Cardiac muscle cell (in vitro differentiated cells and primary cell): ENCODE measurements at places on chromosomes 5 and 9. TPM values are rescaled to one million over a fixed set of nuclear protein-coding genes. Genes with fewer than 3 reads are reported as not detected.

SLC36A2 gene
- total RNA-seq = not detected in 2 replicates

ADGRD2 gene
- not detected in 2 replicates for total RNA-seq

C9orf85 gene
- total RNA-seq = 13.6 and 16.8 TPM in 2 replicates

IFNK gene
- total RNA-seq = not detected in 2 replicates

GRCh38 chr5:3612591-3613042 lies 17.0 kb downstream of the IRX1 start:
- no peak for DNase-seq

- DNase-seq = no peak
Observed at GRCh38 chr5:113434889-113435288, at the start of gene TSSK1B. Gene TSSK1B, minus strand, starts transcription at chr5:113434989. Its CDS starts 150 bp downstream, at chr5:113434839.

DNA sequence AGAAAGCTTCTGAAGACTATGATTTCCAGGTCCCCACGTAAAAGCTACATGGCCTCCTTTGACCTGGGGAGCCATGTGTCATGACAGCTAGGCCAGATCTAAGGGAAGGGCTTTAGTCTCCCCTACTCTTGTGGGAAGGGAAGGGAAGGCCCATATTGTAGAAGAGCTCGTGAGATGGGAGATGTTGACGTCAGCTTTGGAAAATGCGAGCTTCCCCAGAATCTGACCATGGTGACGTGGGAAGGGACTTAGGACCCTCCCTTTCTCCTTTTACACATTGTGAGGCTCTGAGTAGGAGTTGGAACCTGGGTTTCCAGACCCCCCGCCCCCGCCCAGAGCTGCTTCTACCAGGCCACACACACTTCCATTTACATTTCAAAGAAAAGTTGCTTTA lies 165.5 kb downstream of the SYK start:
- no peak for DNase-seq

DNA sequence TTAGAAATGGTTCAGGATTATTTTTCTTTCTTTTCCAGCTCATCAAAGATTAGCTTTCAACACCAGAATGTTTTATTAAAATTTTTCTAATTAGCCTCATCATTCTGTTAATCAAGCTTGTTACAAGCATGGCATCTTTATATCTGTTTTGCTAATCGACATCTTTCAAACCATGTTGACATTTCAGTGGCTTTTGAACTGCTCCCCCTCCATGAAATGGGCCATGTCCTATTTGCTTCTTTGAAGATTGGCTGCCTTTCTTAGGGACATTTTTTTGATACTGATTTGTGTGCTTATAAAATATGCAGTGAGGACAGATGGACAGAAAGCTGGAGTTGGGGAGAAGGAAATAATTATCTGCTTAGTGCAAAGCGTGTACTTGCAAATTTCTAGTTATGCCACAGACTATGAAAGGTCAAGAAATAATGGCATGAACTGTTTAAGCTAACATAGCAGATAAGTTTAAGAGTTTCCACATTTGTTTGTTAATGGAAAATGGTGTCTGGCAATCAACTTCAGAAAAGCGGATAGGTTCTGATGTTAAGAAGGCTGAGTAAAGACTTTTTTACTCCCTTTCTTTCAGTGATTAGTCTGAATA lies 27.5 kb downstream of the BTF3 start:
- no peak for DNase-seq

- DNase-seq = peak; percentile 97
Observed at GRCh38 chr9:88775037-88775471, 216.2 kb upstream of the S1PR3 start.
